T-helper 2 cell treated with Interferon-gamma antibody and Interleukin-4, amounts not matched to agents 5 μg/mL and 100 μg/mL, for 36 hours (primary cell): ENCODE measurements at places on chromosomes 3 and 15.

GRCh38 chr3:166275024-166275390 is 437.8 kb upstream of the BCHE start:
- DNase-seq: no peak

DNA sequence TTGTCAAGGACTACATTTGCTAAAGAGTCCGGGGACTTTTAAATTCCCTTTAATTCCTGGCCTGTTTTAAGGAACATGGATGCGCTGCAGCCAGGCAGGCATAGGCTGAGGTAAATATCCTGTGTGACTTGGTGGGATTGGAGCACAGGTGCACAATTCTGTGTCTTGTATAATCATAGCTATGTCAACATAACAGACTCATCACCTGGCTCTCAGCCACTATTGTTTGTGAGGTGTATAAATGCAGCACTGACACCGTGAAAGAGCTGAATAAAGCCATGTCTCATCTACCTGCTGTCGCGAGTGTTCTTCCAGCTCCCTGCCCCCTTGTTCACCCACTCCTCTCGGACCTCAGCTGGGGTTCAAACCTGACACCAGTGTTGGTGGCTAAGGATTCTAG is 109.7 kb downstream of the MFSD1 start:
- no peak for DNase-seq

DNA sequence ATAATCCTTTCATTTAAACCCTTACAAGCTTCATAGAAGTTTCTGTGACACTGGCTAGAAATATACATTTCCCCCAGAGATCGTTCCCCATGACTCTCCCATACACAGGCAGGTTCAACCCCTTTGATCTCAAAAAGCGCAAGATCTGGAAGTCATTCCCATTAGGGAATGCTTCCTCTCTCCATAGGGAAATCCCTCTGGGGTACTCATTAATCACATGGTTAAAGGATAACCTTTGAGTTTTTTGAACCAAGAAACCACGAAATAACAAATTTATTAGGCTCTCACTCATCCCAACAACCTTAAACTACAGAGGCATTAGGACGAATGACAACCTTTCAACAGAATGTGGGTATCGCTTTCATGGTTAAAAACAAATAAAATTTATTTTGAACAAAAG is 211.9 kb upstream of the PRICKLE2 start:
- no peak for DNase-seq

GRCh38 chr15:52552303-52552702 is 16.5 kb downstream of the ARPP19 start:
- DNase-seq: no peak

GRCh38 chr3:194120789-194121770 is 14.9 kb upstream of the HES1 start:
- DNase-seq: no peak

- DNase-seq: no peak
Observed at GRCh38 chr3:160927620-160928019, 171.6 kb downstream of the PPM1L start.

- DNase-seq: no peak
Observed at GRCh38 chr3:197471221-197472010, 84.4 kb downstream of the BDH1 start.
